Muscle of leg (tissue), 16 donors: ENCODE measurements at places on chromosomes 13 and 19.

GRCh38 chr13:88303157-88303556 lies 632.0 kb downstream of the SLITRK5 start:
- no peak for DNase-seq

DNA sequence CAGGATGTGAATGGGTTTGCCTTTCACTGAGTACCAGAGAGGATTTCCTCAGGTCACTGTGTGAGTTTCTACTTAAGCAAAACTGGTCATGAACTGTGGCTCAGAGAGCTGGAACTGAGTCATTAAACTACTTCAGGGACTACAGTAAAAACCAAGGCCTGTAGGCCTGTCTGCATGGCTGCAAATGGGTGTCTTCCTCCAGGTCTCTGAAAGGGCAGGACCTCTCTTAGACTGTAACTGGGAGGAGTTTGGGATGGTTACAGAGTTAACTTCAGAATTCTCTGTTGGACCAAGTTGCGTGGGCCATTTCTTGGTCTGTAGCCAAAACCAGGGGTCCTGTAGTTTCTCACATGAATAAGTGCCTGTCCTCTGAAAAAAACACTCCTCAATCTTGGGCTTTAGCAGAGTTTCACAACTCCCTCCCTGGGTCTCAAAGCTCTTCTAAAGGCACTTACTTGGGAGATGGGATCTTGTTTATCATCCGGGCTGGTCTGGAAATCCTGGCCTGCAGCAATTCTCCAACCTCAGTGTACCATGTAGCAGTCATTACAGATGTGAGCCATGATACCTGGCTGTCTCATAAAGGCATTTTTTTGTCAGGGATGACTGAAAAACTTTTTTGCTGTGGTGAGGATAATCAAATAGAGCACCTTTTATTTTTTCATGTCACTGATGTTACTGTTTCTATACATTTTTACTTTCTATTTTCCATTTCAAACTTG lies 19.7 kb downstream of the ZNF714 start:
- no peak for DNase-seq

DNA sequence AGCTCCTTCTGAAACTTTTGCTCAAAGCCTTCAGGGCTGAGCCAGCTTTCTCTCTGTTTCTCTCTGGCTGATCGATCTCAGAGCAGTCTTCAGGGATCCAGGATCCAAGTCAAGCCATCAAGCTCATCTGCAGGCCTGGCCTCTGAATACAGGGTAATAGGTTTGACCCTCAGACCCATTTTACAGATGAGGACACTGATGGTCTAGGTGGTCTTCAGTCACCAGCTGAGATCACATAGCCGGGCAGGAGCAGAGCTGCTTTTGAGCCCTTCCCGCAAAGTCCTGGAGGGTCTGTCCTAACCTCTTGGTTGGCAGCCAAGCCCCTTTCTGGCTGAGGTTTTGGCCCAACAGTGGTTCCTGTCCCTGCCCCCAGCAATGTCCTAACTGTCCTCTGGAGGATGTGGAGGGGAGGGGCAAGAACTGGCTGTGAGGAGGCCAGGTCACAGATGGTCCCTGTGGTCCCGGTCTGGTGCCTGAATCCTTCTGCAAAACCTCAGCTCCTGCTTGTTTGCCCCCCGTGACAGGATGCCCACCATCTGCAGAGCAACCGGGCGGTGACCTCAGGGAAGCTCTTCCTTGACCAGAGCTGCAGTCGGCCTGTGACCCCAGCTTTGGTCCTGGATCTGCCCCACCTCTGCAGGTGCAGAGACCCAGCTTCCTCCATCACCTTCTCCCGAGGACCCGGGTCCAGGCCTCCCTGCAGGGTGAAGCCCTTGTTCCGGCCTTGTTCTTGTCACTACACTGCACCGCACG lies 5.8 kb upstream of the PEAK3 start:
- no peak for DNase-seq

DNA sequence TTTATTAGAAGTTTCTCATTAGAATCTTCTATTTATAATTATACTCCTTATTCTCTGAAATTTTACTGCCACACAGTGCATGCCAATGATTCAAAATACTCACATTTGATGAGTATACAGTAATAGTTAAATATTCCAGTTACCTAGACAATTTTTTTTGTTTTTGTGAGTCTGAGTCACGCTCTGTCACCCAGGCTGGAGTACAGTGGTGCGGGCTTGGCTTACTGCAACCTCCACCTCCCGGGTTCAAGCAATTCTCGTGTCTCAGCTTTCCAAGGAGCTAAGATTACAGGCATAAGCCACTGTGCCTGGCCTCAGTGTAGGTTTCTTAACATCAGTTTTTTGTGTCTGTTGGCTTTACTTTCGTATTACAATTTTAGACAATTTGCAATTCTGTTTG lies 87.1 kb downstream of the ZNF486 start:
- no peak for DNase-seq

DNA sequence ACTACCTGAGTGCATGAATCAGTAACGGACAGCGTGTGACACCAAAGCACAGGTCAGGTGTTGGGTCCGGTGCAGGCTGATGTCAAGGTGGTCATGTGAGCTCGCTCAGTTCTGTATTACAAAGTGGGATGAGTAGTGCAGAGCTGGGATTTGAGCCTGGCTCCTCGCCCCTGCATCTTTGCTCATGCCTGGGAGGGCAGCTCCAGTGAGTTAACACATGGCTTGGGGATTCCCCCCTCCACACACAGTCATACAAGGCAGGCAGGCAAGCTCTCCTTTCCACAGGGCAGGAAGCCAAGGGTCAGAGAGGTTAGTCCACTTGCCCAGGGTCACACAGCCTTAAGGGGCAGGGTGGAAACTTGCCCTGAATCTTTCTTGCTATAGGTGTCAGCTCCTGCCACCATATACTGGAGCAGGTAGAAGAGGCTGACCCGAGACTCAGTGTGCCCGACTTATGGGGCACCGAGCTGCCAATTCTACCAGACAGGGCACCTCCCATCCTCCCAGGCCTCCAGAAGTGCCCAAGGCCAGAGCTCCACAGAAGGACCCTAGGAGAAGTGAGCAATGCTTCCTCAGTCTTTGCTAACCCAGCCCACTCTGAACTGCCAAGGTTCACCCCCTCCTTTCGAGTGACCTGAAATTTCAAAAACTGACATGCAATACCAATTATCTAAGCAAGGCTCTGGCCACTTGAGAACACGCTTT lies 35.4 kb downstream of the ZNF787 start:
- DNase-seq: no peak

- no peak for DNase-seq
Observed at GRCh38 chr13:110816500-110816899, 98.4 kb downstream of the ANKRD10 start.

DNA sequence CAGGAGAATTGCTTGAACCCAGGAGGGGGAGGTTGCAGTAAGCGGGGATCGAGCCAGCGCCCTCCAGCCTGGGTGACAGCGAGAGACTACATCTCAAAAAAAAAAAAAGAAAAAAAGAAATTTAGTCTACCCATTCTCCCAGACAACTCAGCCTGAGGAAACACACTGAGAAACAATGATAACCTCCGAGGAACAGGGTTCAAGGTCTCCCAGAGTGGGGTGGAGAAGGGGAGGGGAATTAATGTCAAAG lies 1.4 kb upstream of the VASP start:
- DNase-seq: no peak

DNA sequence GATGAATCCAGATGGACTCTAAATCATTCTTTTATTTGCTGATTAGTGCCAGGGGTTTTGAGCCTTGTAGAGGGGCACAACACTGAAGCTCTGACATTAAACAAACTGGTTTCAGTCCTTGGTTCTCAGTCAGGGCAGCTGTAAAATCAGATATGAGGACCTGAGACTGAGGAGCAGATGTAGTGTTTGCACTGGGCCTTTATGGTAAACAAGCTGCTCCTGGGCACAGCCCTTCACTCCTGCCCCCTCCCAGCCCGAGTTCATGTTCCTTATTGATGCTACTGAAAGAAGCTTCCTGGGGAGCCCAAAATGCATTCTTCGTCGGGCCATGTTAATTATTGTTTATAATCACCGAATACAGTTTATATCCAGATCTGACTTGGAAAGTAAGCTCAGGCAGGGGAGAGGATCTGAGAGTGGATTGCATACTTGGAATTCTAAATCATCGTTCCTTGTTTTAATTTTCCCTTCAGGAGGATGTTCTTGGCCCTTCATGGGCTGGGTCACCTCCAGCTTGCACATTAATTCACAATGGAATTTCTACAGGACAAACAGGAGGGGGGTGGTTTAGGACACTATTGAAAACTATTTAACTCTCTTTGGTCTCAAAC lies 213.5 kb downstream of the FGF9 start:
- peak; percentile 50 for DNase-seq

GRCh38 chr13:79812070-79812850 lies 331.3 kb downstream of the NDFIP2 start:
- DNase-seq: no peak

GRCh38 chr13:100721885-100722512 lies 47.4 kb upstream of the TMTC4 start:
- peak; percentile 29 for DNase-seq

DNA sequence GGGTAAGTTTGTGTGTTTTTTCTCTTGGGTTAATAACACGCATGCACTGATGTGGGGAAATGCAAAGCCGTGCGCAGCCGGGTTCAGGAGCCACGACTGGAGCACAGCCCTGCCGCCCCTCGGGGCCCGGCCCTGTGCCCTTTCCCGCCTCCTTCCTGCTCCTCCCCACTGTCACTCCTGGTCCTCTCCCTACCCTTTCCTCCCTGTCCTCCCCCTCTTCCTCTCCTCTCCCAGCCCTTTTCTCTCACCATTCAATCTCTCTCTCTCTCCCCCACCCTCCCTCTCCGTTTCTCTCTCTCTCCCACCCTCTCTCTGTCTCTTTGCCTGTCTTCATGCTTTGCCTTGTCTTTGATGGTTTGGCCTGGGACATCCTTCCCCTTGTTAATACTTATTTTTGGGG lies 27.2 kb downstream of the PLEKHJ1 start:
- DNase-seq: no peak

- no peak for DNase-seq
Observed at GRCh38 chr13:103328899-103329298, 262.7 kb upstream of the SLC10A2 start.

GRCh38 chr13:33235564-33235963 lies 50.0 kb downstream of the STARD13 start:
- peak; percentile 44 for DNase-seq

- no peak for DNase-seq
Observed at GRCh38 chr13:46131705-46132104, 26.9 kb upstream of the CPB2 start.

GRCh38 chr19:34574704-34575103 lies 93.1 kb downstream of the WTIP start:
- DNase-seq: no peak
